ENCODE measurements at places on chromosomes 3 and 15.
A peak's percentile ranks its signal among the peaks of the same experiment; 100 is the strongest.

GRCh38 chr3:159839561-159840379, 148.9 kb upstream of the IL12A start:
- DNase-seq: peak; percentile 13

DNA sequence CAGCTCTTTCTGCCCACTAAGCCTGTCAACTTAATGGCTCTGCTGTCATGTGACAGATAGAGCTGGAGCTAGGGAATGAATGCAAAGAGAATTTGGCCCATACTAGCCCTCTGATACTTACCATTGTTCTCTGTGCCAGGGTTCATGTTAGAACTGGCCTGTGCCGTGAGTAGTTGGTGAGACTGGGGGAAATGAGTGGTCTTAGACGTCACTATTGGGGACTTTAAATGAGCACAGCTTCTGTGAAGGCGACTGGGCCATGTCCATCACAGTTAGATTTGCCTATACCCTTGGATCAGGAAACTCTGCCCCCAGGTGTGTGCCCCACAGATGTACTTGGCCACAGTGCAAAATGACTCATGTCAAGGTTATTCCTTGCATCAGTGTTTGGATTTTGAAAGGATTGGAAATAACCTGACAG, 124.9 kb downstream of the PTPRG start:
- no peak for DNase-seq

GRCh38 chr3:11350374-11350773, 78.2 kb downstream of the ATG7 start:
- DNase-seq: no peak

DNA sequence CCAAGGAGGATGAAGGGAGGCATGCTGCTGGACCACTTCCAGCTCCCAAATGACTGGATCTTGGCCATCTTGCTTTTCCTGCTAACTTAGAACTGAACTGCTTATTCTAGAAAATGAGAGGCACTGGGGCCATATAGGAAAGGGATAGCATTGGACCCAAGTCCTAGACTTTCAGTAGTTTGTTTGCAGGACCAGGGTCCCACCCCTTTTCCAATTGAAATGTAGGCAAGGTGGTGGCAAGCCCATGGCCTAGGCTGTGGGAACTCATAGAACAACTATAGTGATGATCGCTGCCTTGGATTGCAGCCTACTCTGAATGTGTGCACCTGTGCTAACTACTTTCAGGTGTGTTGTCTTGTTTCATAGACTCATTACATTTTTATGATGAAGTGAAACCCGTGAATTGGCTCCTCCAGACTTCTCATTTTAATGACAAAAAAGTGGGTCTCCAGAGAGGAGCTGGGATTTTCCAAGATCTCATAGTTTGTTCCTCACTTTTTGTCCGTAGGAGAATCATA, 50.3 kb downstream of the TGFBR2 start:
- DNase-seq: no peak

DNA sequence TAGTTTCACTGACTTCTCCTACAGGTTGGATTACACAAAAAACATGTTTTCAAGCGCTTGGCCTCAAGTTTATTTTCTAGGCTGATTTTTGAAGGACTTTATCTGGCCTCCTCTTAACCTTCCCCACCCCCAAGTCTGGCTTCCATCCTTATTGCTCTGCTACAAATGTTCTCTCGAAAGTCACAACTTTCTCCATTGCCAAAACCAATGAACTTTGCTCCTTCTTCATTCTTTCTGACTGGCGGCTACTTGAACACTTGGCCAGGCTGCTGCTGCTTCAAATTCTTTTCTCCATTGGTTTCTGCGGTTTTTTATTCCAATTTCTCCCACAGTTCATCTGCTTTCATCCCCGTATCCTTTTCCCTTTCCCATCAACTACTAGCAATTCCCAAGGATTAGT, 106.6 kb downstream of the TOP2B start:
- no peak for DNase-seq

GRCh38 chr3:61719278-61719977, 158.1 kb downstream of the PTPRG start:
- DNase-seq: no peak

DNA sequence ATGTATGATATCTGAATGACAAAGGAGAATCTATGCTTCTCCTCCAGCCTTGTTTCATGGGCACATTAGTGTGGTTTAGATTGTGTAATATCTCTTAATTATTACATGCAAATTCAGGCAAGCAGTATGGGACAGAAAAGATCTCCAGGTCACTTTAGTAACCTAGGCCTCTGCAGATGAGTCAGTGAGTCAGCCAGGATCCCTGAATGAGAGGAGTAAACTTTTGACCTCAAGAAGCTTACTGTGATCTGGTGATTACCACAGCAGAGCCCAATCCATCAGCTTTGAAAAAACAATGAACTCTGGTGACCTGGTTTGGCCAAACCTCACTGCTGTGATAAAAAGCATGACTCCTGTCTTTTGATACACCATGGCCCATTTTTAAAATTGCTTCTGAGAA, 107.8 kb downstream of the LRRN1 start:
- DNase-seq: no peak

DNA sequence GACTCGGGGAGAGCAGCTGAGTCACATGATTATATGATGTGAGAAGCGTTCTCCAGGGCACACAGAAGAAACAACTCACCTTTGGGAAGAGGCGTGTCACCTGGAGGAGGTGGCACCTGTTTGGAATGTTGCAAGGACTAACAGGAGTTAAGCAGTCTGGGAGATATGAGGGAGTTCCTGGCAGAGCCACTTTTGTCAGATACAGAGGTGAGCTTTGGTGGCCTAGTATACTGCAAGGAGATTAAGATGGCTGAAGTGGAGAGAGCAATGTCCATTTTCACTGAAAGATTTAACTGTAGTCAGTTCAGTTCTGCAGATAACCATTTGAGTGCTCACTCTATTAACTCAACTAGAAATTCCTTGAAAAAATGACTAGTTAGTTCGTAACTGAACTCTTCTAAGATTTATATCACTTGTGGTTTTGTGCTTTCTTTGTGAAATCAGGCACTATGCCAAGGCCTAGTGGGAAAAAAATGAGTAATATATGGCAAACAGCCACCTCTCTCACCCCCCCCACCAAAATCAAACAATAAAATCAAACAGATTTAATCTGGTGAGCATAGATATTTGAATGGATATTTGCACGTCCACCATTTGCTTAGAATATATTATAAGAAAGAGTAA, 61.3 kb downstream of the CRYBG3 start:
- peak; percentile 8 for DNase-seq

- peak; percentile 58 for DNase-seq
Measured at GRCh38 chr15:42608110-42608531, 32.7 kb downstream of the STARD9 start.

DNA sequence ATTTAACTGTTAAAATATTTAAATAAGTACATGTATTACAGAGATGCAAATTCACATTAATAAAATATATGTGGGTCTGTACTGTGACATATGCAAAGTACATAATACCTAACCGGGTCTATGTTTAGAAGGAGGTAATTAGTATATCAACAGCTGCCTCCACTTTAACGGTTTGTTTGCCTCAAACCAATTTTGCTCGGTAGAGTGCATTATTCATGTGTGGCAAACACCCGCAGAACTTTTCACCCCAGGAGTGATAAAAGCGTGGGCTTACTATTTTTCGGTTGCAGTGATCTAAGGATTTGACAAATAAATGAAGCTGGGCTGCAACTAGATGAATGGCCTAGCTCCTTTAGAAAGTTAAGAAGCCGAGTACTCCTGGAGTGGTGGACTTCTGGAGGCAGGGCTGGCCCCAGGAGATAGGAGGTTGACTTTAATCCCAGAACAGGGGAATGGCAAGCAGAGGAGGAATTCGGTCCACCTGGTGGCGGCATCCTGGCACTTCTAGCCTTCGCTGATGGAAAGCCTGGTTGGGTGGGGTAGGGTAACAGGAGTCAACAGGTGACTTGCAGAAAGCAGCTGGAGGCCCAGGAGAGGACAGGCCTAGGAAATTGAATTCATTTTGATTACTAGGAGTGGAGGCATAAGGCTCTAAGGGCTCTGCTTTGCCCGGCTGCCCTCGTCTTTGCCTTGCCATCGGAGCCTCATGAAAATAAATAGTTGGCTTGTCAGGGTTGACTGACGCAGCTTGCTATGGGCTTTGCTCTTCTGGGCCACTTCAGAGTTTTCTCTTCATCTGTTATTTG, 2.4 kb downstream of the SLCO3A1 start:
- peak; percentile 46 for DNase-seq

DNA sequence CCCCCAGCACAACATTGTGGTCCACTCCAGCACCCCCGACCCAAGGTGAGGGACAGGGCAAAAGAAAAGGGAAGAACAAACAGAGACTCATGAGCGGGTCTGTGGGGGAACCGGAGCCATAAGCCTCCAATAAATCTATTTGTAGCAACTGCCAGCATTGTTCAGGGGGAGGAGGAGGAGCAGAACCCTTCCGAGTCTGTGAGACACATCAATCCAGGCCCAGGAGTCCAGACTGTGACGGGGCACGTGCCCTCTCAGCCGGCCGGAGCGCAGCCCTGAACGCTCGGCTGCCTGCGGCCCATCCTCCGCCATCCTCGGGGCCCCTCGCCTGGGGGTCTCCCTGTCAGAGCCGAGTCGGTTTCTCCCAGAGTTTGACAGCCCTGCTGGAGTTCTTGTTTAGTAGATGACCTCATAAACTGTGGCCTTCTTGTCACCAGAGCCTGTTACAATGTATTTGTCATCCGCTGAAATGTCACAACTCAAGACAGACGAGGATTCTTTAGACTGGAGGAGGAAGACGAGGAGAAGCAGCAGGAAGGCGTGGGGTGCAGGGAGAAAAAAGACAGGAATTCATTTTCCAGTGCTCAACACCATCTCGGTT, 47.9 kb downstream of the TLE3 start:
- DNase-seq: no peak

DNA sequence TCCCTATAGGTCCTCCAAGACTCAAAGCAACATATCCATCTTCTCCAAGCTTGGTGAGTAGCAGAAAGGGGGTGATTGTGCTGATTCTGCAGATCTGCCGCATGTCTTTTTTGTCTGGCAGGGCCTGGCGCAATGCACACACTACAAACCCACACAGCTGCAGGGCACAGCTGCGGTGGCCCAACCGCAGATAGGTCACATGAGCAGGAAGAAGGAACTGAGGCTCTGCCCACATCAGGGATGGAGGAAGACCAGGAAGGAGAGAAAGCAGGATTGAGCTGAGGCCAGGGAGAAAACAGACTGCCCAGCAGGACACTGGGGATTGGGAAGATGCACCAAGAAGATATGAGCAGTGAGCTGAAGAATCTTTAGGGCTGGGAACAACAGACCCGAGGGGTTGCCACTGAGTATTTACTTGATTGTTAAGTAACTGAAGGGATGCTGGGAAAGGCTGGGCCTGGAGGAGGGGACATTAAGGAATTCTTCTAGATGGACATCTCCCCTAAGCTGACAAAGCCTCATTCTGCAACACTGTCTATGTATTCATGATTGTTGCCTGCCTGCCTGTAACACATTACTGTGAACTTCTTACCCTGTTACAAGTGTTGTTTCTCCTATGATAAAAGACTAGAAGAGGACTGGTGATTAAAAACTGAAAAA, 126.7 kb downstream of the MYLK start:
- DNase-seq: peak; percentile 12

DNA sequence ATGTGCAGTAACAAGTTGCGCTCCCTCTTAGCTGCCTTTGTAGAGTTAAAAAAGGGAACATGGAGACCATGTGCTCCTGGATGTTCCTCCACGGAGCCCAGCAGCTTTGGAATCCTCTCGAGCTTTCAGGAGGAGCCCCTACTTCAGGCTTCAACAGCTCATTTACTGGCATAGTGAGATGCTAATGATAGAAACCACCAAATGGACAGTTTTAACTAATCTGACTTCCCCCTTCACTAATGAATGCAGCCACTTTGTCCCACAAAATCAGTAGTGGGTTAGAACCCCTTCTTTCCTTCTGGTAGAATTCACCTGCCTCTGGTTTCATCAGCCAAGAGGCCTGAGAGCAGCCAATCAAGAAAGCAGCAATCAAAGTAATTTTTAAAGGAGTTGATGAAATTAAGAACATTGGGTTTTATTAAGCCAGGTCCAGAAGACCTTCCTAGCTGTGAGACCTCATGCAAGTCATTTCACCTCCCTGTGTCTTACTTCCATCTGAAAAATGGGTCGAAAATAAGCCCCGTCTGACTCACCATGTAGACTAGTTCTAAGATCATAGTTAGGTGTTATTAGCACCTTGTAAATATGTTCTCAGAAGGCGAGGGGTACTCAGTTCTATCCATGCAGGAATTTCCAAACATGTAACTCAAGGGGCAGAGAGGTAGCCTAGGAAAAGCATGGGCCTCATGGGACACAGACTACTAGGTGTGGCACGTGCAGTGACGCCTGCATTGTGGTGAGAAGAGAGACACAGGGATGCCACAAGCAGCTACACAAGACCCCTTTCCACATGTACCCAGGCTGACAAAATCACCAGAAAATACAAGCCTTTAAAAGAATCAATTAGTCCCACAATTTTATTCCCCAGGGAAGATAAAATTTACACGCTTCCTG, 179.7 kb upstream of the LPP start:
- no peak for DNase-seq

- no peak for DNase-seq
Measured at GRCh38 chr3:126746395-126747177, 42.5 kb downstream of the CHCHD6 start.

DNA sequence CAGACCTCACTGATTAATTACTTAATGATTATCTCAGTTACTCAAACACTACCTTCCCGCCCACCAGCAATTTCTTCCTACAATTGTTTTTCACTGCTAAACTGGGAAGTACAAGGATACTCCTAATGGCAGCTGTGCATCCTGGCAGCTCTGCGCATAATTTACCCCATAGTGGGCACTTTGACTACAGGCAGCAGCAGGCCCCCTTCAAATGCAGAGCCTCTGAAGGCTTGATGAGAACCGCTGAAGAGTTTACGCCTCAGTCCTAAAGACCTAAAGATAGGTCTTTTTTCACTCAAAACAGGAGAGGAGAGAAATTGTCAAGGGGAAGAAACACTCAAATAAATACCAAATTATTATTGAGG, 10.7 kb downstream of the CCDC32 start:
- no peak for DNase-seq

DNA sequence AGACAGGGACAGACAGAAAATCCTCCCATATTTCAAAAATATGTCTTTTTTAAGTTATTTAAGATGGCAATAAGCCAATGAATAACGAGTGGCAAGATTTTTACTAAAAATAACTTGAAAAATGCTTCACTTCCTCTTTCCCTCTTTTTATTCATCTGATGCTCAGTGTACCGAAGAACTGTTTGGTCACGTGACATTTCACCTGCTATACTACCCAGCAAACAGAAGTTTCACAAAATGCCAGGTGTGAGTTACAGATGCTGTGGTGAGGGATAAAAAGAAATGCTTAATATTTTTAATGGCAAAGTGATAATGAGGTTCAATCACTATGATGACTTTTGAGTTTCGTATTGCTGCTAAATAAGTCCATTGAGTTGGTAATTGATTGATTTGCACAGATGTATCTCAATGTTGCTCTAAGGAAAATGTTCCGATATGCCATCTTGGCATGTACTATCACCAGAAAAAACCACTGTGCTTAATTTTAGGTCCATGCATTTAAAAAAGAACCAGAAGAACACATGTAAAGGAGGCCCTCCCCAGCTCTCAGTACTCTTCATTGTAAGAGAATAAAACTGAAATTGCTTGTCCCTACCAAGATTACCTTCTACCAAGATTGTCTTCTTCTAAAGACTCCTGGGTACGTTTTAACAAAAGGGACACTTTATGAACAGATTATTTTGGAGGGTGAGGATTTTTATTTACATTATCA, 26.0 kb upstream of the SEC62 start:
- DNase-seq: no peak

- DNase-seq: no peak
Measured at GRCh38 chr3:152622811-152623167, 212.1 kb upstream of the P2RY1 start.

- peak; percentile 5 for DNase-seq
Measured at GRCh38 chr15:24878153-24878552, 76.6 kb upstream of the SNRPN start.

Measured in activated naive CD4-positive, alpha-beta T cell treated with anti-CD3 and anti-CD28 coated beads for 36 hours (primary cell).